Hematopoietic multipotent progenitor cell treated with erythropoietin and hydrocortisone succinate and interleukin-3 and kit ligand, for 4 days (in vitro differentiated cells): ENCODE measurements at places on chromosomes 6 and 20.
A peak's percentile ranks its signal among the peaks of the same experiment; 100 is the strongest.

DNA sequence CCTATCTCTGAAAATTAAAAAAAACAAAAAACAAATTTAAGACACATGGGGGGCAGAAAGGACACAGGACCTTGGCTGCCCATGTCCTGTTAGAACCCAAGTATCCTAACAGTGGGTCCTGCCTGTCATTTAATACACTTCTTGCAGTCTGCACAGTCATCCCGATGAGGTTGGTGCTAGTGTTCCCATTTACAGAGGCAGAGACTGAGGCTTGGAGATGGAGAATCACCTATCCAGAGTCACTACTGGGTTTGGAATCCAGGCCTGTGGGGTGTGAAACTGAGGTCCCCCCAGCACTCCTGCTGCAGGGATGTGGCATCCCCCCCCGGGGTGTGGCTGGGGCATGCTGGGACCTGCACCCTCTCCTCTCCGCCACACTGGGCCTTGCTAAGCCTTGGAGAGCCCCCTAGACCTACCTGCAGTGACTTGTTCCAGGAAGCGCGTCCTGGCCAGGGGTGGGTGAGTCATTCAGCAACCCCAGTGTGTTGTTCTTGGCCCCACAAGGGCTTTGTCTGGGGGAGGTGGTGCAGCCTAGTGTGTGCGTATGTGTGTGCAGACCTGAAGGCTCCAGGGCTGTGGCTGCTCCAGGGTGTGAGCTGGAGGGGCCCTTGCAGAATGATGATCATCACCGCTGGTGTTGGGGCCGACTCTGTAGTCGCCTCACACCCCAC lies 49.7 kb downstream of the BCAS4 start:
- no peak for DNase-seq

- peak; percentile 59 for DNase-seq
These were observed 71.0 kb upstream of the MRAP2 start for GRCh38 chr6:83962582-83962981.

DNA sequence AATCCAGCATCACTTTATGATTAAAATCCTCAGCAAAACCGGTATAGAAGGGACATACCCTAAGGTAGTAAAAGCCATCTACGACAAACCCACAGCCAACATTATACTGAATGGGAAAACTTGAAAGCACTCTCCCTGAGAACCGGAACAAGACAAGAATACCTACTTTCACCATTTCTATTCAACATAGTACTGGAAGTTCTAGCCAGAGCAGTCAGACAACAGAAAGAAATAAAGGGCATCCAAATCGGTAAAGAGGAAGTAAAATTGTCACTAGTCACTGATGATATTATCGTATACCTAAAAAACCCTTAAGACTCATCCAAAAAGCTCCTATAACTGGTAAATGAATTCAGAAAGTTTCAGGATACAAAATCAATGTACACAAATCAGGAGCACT lies 33.3 kb downstream of the BLOC1S5 start:
- DNase-seq, result peak; percentile 39

- DNase-seq, result no peak
These were observed 31.9 kb upstream of the THEMIS start for GRCh38 chr6:127932708-127933107.
